ENCODE measurements at places on chromosomes 11 and 22.

- no peak for DNase-seq
These were observed 134.3 kb downstream of the TEAD1 start for GRCh38 chr11:12808519-12808918.

DNA sequence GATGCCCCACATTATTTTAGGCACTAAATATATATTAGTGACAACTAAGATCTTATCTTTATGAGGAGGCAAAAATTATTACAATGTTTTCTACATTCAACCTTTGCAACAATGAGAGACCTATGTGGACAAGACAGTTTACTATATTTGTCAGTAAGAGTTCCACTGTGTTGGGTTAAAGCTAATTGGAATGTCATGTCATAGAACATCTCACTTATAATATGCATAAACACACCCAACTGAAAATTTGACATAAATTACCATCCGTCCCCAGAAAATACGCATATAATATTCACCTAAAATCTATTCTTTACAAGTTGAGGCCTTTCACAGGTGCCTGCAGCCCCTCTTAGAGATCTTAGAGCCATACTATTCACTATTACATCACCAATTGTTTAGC lies 84.0 kb downstream of the RSF1 start:
- DNase-seq: no peak

DNA sequence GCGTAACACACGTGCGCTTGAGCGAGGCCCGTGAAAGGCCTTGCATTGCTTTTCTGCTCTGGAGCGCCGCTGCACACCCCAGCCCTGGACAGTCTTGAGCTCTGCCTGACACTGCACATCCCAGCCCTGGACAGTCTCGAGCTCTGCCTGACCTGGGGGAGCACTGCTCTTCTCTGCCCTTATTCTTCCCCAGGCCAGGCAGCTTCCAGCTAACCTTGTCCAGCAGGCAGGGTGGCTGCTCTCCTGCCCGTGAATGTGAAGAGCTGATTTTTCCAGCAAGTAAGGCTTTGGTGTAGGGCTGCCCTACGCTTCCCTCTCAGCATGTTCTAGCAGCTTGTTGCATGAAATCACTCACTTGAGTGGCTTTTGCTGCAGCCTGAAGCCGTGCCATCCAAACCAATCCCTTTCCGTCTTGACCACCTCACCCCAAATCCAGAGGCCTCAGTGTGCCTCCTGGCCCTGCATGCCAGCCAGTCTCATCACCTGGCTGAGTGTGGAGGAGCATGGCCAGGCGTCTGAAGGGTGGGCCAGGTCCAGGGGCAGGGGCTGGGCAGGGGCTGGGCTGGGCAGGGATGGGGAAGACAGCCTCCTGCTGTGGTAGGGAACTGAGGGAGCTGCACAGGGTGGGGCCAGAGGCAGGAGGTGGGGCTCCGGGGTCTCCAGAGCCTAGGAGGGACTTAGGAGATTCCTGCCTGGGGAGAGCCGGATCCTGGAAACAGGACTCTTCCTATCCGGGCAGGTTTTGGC lies 89.5 kb upstream of the B3GAT1 start:
- no peak for DNase-seq

- DNase-seq: no peak
These were observed 18.8 kb downstream of the PPFIBP2 start for GRCh38 chr11:7532405-7533145.

GRCh38 chr22:39012533-39013511 lies 1.2 kb upstream of the APOBEC3C start:
- no peak for DNase-seq

DNA sequence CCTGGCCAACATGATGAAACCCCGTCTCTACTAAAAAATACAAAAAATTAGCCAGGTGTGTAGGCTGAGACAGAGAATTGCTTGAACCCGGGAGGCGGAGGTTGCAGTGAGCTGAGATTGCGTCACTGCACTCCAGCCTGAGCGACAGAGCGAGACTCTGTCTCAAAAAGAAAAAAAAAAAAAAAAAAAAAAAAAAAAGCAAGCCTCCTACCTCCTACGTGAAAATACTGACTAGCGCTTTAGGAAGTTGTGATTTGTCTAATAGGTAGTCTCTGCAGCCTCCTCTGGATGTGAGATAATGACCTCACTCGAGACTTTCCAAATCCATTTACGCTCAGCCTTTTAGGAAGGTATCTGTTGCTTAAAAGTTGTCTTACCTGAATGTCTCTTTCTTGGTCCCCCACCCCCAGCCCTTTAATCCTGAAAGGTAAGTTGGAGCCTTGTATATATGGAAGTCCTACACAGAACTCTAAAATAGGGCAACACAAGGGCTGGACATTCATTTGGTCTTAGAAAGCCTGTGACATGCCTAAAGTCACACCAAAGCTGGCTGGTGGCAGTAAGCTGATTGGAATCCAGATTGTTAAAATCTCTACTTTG lies 5.5 kb downstream of the SEPTIN3 start:
- no peak for DNase-seq

DNA sequence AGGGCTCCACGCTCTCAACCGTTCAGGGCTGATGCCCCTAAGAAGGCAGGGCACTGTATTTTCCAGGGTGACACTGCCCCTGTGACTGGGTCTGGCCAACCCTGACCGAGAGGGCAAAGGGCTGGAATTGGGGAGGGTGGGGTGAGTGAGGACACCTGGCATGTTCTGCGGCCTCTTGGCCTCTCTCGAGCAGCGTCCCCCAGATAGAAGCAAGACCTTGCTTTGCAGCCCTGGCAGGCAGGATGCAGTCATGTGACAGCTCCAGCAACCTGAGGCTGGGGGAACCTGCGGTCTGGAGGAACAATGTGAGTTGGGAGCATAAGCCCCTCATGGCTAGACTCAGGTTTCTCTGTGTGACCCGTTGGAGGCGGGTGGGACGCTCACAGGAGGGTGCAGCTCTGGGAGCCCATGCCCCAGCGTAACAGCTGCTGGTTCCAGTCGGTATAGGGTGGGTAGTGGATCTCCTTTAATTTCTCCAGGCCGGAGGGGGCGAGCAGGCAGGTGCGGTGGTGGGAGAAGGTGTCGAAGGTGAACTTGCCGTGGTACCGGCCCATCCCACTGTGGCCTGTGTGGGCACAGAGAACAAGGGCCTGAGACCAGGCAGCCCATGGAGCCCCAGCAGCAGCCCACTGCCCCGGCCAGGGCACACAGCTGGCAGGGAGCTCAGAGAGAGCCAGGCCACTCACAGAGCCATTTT lies 11.4 kb downstream of the ALDH3B2 start:
- DNase-seq: no peak

- no peak for DNase-seq
These were observed 37.4 kb downstream of the PRR5L start for GRCh38 chr11:36333468-36333867.

DNA sequence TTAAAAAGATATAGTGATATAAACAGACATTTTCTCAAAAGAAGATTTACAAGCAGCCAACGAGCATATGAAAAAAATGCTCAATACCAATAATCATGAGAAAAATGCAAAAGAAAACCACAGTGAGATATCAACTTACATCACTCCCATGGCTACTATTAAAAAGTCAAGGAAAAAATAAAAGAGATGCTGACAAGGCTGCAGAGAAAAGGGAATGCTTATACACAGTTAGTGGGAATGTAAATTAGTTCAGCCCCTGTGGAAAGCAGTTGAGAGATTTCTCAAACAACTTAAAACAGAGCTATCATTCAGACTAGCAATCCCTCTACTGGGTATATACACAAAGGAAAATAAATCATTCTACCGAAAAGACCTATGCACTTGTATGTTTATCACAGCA lies 97.1 kb upstream of the CARD18 start:
- DNase-seq: no peak

- DNase-seq: no peak
These were observed 845 bp downstream of the RBM7 start for GRCh38 chr11:114401311-114401710.

DNA sequence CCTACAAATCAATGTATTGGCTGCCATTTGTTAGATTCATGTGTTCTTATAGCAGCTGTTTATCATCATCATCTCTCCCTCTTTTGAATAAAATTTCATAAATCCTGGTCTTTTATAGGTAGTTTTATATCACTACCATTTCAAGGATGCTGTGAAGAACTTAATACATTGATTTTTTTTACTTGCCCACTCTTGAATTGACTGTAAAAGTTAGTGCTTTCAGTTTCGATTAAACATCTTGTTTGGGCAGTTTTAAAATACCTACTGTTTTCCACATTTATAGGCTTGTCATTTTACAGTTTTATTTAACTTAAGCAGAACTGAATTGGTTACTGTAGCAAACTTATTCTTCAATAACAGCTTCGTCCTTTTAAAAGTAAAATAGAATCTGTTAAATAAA lies 59.5 kb downstream of the TTC17 start:
- no peak for DNase-seq

DNA sequence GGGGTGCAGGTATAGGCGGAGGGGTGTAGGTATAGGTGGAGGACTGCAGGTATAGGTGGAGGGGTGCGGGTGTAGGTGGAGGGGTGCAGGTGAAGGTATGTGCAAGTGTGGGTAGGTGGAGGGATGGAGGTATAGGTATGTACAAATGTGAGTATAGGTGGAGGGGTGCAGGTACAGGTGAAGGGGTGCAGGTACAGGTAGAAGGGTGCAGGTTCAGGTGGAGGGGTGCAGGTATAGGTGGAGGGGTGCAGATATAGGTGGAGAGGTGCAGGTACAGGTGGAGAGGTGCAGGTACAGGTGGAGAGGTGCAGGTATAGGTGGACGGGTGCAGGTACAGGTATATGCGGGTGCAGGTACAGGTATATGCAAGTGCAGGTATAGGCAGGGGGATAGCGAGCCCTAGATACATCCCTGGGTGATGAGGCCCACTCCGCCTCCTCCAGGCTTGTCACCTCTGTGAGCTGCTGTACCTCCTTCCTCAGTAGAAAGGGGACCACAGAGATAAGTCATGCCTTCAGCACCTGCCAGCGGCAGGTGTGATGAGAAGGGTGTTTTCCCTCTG lies 17.2 kb downstream of the LINC01488 start:
- no peak for DNase-seq

DNA sequence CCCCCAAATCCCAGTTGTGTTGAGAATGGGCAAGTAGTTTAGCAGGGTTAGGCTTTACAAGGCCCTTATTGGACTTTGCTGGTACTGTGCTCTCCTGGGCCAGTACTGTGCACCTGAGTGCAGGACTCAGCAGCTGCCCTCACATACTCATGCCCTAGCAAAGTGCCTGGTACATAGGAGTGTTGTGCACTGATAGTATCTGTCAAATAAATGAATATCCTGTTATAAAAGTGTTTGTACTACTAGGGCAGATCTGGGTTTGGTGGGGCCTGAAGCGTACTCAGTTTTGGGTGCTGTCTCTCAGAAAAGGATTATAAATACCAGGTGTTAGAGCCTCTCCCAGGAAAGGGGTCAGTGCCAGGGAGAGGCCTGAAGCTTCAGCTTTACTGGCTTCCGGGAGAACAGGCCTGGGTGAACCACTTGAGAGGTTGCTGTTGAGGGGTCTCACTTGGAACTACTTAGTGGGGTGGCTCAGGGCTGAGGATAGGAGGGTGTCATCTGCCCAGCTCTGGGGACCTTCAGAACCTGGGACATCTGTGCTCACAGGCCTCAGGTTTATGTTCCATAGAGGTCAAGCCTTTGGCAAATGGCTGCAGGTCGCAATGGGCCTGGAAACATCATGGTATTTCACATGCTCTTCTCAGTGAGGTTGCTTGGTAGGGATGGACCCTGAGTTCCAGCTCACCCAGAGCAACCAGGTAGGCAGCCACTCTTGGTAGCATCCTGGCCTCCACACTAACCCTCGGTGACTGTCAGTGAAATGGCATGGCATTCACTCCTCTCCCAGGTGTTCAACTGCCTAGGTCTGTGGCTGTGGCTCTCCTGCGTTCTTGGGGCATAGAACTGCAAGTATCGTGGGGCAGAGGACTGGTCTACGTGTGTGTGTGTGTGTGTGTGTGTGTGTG lies 106.1 kb downstream of the ZBTB16 start:
- DNase-seq: no peak

DNA sequence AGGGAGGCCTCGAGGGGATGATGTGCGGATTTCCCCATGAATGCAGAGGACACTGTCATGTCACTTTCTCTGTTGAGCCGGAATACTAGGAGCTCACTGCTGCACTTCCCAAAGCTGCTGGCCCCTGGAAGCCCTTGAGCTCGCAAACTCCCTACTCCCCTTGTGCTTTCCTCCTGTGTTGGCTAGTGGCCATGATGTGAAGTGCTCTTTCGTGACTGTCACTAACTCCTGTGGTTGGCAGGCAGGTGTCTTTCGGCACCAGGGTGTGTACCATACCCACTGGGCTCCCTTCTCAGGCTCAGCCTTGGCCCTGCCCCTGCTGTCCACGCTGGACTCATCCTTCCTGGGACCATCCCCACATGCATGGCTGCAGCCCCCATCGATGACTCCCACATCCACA lies 86.2 kb downstream of the BTBD10 start:
- peak; percentile 10 for DNase-seq

DNA sequence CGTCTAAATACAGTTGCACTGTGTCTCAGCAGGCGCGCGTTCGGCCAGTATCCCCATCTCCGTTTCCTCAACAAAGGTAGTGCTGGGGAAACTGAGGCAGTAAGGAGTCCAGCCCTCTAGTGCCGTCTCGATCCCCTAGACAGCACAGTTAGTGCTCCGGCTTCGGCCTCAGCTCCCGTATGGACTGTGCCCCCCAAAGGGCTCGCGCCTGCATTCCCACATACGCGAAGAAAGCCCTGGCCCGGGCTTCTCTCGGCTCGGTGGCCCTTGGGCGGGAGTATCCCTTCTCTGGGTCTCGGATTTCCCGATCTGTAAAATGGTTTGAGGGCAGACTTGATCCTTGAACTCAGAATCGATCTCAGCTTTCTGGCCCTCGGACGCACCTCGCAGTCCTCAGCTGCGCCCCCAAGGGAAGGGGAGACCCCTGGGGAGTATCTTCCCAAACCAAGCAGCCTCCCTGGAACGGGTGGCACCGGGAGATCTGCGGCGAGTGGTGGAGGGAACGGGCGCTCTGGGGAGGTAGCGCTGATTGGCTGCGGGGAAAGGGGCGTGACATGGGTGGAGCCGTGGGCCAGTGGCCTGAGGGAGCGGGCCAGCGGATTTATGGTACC lies 759 bp upstream of the PEX16 start:
- peak; percentile 34 for DNase-seq

DNA sequence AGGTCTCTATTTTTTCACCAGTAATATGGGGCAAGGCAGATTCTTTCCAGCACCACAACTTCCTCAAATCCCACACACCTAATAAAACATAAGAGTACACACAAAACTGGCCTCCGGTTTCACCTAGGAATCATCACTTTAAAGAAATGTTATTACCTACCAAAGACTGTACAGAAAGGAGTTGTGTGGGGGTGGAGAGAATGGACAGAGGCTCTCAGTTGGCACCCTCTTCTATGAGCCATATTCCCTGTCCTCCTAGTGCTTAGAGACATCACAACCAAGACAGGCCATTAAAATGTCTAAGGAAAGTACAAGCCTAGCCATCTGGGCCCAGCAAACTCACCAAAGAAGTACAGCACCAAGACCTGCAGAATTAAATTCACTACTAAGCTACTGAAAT lies 56.1 kb downstream of the RBFOX2 start:
- no peak for DNase-seq

- no peak for DNase-seq
These were observed 368.3 kb downstream of the SOX6 start for GRCh38 chr11:15988016-15988550.

- DNase-seq: no peak
These were observed 5.8 kb upstream of the TCN1 start for GRCh38 chr11:59872076-59872475.

DNA sequence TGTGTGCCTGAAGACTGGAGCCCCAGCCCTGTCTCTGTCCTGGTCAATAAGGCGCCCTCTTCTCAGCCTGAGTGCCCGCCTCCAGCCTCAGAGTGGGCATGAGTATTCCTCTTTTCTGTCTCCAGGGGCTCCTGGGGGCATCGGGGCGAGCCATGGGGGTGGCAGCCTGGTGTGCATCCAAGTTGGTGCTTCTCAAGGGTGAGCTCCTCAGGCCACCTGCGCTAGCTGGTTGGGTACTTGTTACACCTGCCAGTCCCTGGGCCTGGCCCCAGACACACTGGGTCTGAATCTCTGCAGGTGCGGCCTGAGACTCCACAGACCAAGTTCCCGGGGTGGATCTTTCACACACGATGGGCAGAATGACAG lies 168.6 kb upstream of the B3GAT1 start:
- DNase-seq: no peak

All from NCI-H510A treated with DMSO at 0.1 percent for 48 hours (cell line).